Activated T-helper 2 cell treated with anti-CD3 and anti-CD28 coated beads, Interferon-gamma antibody, Interleukin-2, Interleukin-4, amounts not matched to agents 10 μg/mL and 5 μg/mL and 100 μg/mL, durations not matched to agents 14 hours and 24 hours and 36 hours (primary cell): ENCODE measurements at places on chromosomes 11 and 22. TPM values are rescaled to one million over a fixed set of nuclear protein-coding genes. Genes with fewer than 3 reads are reported as not detected.
A peak's percentile ranks its signal among the peaks of the same experiment; 100 is the strongest.

GRCh38 chr11:118659953-118660680 lies 19.3 kb downstream of the TREH start:
- no peak overlapping the region for H3K4me3 ChIP-seq
- peaks cover 2% of the 10 kb centered on the region for H3K27me3 ChIP-seq
- no peak overlapping the region for H3K27ac ChIP-seq
- H3K36me3 ChIP-seq = no peaks in the 10 kb centered on the region
- peaks cover 3% of the 10 kb centered on the region for H3K4me1 ChIP-seq

- H3K4me1 ChIP-seq = no peaks in the 10 kb centered on the region
- H3K4me3 ChIP-seq = no peak overlapping the region
- no peak overlapping the region for H3K27ac ChIP-seq
- peaks cover 6% of the 10 kb centered on the region for H3K27me3 ChIP-seq
- H3K36me3 ChIP-seq = no peaks in the 10 kb centered on the region
Observed at GRCh38 chr11:88131764-88132470, 43.3 kb downstream of the RAB38 start.

DNA sequence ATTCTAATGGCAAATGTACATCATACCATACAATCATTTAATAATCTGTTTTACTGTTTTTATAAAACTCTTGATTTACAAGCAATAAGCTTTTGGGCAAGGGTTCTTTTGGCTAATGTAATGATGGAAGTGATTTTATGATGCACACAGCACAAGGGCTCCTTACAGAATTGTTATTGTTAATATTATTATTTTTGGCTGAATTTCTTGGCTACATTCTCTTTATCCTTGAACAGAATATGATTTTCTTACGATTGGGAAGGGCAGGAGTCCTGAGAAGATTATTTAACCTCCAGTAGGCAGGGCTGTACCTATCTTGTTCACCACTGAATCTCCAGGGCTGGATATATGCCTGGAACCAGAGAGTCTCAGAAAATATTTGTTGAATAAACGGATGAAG lies 70.4 kb upstream of the ARHGAP20 start:
- no peaks in the 10 kb centered on the region for H3K36me3 ChIP-seq
- DNase-seq = no peak
- no peaks in the 10 kb centered on the region for H3K4me1 ChIP-seq
- H3K27ac ChIP-seq = no peak overlapping the region
- H3K4me3 ChIP-seq = no peak overlapping the region
- H3K27me3 ChIP-seq = peaks cover 2% of the 10 kb centered on the region

DNA sequence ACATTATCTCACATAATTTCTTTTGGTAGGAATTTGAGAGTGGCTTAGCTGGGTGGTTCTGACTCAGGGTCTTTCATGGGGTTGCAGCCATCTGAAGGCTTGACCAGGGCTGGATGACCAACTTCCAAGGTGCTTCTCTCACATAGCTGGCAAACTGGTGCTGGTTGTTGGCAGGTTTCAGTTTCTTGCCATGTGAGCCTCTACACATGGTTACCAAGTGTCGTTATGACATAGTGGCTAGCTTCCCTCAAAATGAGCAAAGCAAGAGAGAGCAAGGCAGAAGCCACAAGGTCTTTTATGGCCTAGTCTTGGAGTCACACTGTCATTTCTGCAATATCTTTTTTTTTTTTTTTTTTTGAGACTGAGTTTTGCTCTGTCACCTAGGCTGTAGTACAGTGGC lies 4.2 kb upstream of the TFIP11 start:
- no peak for DNase-seq
- peaks cover 6% of the 10 kb centered on the region for H3K36me3 ChIP-seq
- H3K4me3 ChIP-seq = no peak overlapping the region

DNA sequence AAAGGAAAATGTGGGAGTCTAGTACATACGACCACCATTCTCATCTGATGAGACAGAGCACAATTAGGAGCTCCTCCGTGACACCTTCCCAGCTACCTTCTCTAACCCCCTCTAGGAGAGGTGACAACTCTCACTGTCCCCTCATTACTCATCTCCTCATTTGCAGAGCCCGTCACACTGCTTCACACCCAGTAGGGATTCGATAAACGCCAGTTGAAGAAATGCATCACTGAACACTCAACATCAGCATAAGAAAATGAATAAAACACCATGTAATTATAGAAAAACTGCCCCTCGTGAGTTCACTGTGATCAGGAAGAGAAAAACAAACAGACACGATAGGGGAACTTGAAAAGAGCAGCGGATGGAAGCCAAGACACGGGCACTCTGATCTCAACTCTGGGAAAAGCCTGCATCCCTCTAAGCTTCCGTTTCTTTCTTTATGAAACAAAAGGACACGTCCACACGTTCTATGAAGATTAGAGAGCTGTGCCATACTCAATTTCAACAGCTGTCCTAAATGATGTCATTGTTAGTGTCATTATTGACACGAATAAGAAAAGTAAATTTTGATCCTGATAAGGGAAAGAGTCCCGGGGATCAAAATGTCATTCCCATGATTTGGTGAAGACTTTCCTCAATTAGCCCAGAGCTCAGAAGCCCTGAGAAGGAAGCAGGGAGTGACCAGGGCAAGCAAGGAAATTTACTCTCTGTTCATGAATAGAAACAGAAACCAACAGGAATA lies 356.9 kb downstream of the LARGE1 start:
- H3K4me1 ChIP-seq = peaks cover 3% of the 10 kb centered on the region
- H3K27me3 ChIP-seq = no peaks in the 10 kb centered on the region
- H3K36me3 ChIP-seq = no peaks in the 10 kb centered on the region
- DNase-seq = no peak
- no peak overlapping the region for H3K27ac ChIP-seq
- no peak overlapping the region for H3K4me3 ChIP-seq

DNA sequence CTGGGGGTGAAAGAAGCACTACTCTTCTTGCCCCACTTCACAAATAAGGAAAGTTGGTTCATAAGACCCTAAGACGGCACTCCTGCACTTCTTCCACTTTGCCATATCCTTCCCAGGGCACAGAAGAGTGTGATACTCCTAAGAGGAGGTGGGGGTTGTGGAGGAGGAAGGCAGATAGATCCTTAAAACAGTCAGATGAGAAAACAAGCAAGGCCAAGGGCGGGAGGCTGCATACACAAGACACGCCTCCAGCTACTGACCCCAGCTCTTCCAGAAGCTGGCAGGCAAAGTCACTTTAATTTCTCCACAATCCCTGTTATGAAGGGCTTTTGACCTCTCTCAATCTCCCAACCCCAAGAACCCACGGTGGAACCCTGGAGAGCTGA lies 1.6 kb upstream of the CHRM4 start:
- DNase-seq = no peak
- peak overlapping the region; percentile 71 for H3K4me3 ChIP-seq
- H3K4me1 ChIP-seq = peaks cover 11% of the 10 kb centered on the region
- H3K36me3 ChIP-seq = no peaks in the 10 kb centered on the region
- H3K27ac ChIP-seq = no peak overlapping the region

GRCh38 chr22:35454416-35455054 lies 54.6 kb downstream of the MCM5 start:
- H3K4me3 ChIP-seq = no peak overlapping the region
- H3K36me3 ChIP-seq = peaks cover 11% of the 10 kb centered on the region
- H3K4me1 ChIP-seq = no peaks in the 10 kb centered on the region

- no peak overlapping the region for H3K4me3 ChIP-seq
- no peaks in the 10 kb centered on the region for H3K4me1 ChIP-seq
- DNase-seq = no peak
- H3K36me3 ChIP-seq = no peaks in the 10 kb centered on the region
Observed at GRCh38 chr11:105862736-105863367, 159.2 kb downstream of the MSANTD4 start.

GRCh38 chr11:76038608-76039007 lies 167.7 kb downstream of the WNT11 start:
- peaks cover 3% of the 10 kb centered on the region for H3K4me1 ChIP-seq
- no peak for DNase-seq

DNA sequence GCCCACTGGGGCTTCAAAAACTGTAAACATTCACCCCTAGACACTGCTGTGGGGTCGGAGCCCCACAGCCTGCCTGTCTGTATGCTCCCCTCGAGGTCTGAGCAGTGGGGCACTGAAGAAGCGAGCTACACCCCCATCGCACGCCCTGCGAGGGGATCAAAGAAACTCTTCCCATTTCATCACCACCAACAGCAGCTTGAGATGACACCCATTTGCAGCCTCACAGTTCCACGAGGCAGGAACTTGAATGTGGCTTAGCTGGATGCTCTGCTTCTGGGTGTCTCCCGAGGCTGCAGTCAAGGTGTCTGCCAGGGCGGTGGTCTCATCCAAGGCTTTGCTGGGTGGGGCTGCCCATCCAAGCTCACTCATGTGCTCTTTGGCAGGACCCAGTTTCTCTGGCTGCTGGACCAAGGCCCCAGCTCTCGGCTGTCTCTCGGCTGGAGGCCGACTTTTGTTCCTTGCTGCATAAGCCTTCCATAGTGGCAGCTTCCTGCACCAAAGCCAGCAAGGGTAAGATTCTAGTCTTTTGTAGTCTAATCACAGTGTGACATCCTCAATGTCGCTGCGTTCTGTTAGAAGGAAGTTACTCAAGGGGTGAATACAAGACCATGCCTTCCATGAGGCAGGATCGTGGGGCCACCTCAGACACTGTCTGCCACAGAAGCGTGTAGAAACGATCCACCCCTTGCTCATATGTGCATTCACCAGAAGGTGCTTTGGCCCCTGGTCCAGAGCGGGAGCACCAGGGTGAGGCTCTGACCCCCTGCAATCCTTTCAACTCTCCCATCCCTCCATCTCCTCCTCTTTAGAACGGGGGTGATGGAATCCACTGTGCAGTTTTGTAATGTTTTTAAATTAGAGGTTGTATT lies 46.2 kb upstream of the SEPTIN5 start:
- H3K27ac ChIP-seq = no peak overlapping the region
- no peak for DNase-seq
- no peak overlapping the region for H3K4me3 ChIP-seq
- H3K4me1 ChIP-seq = no peaks in the 10 kb centered on the region
- H3K36me3 ChIP-seq = no peaks in the 10 kb centered on the region

- H3K27me3 ChIP-seq = no peaks in the 10 kb centered on the region
- H3K27ac ChIP-seq = no peak overlapping the region
- H3K36me3 ChIP-seq = no peaks in the 10 kb centered on the region
- no peak for DNase-seq
Observed at GRCh38 chr11:133776671-133777367, 68.5 kb downstream of the SPATA19 start.

- no peak overlapping the region for H3K27ac ChIP-seq
- no peaks in the 10 kb centered on the region for H3K4me1 ChIP-seq
- no peak for DNase-seq
- no peak overlapping the region for H3K4me3 ChIP-seq
Observed at GRCh38 chr22:49432897-49433443, 394.7 kb downstream of the BRD1 start.

DNA sequence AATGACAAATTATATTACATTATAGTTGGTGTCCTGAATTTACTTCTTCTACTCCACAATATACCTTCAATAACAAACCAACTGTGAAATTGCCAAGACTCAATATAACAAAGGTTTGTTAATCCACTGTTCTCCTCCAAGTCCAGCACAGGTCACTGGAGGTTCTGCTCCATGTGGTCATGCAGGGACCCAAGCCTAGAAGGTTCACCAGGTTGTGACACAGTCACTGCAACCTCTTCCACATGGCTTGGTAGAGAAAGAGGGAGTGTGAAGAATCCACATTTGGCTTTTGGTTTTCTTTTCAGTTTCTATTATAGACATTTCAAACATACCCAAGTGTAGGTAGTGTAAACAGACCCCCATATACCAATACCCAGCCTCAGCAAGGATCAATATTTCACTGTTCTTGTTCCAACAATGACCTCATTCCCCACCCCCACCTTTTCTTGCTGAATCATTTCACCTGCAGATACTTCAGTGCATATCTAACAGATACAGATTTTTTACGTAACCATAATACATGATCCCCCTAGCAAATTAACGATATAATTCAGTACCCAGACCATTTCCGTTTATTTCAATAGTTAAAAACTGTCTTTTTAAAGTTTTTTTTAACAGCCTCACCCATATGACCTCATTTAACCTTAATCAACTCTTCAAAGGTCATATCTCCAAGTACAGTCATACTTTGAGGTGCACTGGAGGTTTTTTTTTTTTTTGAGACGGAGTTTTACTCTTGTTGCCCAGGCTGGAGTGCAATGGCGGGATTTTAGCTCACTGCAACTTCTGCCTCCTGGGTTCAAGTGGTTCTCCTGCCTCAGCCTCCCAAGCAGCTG lies 14.1 kb downstream of the FGF19 start:
- no peak overlapping the region for H3K4me3 ChIP-seq
- DNase-seq = no peak
- H3K27ac ChIP-seq = no peak overlapping the region
- no peaks in the 10 kb centered on the region for H3K36me3 ChIP-seq
- H3K4me1 ChIP-seq = peaks cover 14% of the 10 kb centered on the region

DNA sequence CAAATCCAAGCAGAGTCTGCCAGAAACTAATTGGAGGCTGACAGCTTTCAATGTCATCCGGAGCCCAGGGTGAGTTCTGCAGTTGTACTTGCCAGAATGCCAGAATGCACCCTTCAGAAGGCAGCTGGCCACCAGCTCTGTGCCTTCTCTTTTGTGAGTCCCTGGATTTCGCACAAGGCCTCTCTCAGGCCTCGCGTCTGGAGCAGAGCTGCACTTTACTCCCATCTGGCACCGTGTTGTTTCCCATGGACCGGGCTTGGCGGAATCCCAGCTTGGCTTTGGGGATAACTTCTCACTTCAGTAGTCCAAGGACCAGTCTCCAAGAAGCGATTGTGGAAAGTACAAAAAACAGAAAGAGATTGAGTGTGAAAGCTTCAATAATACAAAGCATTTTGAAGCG lies 451.3 kb upstream of the KIRREL3 start:
- H3K36me3 ChIP-seq = no peaks in the 10 kb centered on the region
- H3K4me3 ChIP-seq = no peak overlapping the region
- H3K4me1 ChIP-seq = no peaks in the 10 kb centered on the region
- H3K27ac ChIP-seq = no peak overlapping the region
- H3K27me3 ChIP-seq = no peaks in the 10 kb centered on the region

DNA sequence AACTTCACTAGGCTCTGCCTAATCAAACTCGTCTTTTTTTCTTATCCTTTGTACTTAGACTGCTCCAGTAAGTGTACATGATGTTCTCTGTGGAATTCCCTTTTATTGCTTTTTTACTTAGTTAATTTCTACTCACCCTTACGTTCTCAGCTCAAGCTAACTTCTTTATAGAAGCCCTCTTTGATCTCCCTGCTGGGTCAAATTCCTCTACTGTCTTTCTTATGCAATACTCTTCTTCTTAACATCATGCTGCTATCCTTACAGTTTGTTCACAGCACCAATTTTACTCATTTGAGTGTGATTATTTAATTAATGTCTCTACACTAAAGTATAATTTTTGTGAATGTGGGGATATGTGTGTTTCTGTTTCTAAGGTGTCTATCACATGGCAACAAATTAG lies 498.3 kb downstream of the CNTN5 start:
- no peak overlapping the region for H3K27ac ChIP-seq
- no peaks in the 10 kb centered on the region for H3K36me3 ChIP-seq
- no peak overlapping the region for H3K4me3 ChIP-seq
- no peaks in the 10 kb centered on the region for H3K4me1 ChIP-seq
- DNase-seq = no peak
- no peaks in the 10 kb centered on the region for H3K27me3 ChIP-seq

TST gene
- total RNA-seq = 13.3 and 15.2 TPM in 2 replicates

RIMBP3B gene
- total RNA-seq = not detected in 2 replicates

ZBTB16 gene
- 2.8 and 2.9 TPM in 2 replicates for total RNA-seq

RASD2 gene
- total RNA-seq = not detected in 2 replicates

USH1C gene
- not detected in 2 replicates for total RNA-seq

BTBD18 gene
- total RNA-seq = not detected in 2 replicates

LSP1 gene
- total RNA-seq = 442 and 449 TPM in 2 replicates

PARVA gene
- total RNA-seq = not detected in 2 replicates
